ENCODE measurements at places on chromosomes 3 and 15. TPM values are rescaled to one million over a fixed set of nuclear protein-coding genes. Genes with fewer than 3 reads are reported as not detected.

GRCh38 chr3:18113417-18113816 lies 311.7 kb downstream of the SATB1 start:
- no peak for DNase-seq

DNA sequence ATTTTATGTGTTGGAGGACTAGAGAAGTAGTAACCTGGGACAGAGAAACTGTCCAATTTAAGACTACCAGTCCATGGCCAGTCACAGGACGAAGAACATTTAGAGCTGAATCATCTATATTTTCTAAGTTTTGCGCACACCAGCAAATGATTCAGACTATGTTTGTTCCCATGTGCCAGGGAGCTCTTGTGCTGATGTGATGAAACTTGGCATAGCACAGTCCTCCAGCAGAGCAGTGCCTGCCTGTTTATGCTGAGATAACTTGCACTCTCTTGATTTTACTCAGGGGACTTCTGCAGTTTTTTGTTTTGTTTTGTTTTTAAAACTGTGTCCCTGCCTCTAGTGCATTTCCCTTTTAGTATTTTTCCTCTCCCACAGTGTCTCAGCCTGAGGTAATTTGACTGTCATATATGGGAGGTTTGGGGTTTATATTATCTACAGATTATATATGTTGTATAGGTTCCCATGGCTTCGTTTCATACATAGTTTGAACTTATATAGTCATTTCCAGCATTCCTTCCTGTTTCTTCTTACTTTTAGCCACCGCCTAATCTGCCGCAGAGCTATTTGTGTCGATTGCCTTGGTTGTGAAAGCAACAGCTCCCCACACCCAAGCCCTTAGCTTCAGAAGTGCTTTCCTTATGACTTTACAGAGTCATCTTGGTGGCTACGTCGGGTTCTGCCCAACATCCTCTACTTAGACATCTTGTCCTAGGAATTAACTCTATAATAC lies 45.5 kb downstream of the PPM1L start:
- peak; percentile 16 for DNase-seq

GRCh38 chr3:140091143-140091542 lies 156.2 kb downstream of the CLSTN2 start:
- peak; percentile 27 for DNase-seq

DNA sequence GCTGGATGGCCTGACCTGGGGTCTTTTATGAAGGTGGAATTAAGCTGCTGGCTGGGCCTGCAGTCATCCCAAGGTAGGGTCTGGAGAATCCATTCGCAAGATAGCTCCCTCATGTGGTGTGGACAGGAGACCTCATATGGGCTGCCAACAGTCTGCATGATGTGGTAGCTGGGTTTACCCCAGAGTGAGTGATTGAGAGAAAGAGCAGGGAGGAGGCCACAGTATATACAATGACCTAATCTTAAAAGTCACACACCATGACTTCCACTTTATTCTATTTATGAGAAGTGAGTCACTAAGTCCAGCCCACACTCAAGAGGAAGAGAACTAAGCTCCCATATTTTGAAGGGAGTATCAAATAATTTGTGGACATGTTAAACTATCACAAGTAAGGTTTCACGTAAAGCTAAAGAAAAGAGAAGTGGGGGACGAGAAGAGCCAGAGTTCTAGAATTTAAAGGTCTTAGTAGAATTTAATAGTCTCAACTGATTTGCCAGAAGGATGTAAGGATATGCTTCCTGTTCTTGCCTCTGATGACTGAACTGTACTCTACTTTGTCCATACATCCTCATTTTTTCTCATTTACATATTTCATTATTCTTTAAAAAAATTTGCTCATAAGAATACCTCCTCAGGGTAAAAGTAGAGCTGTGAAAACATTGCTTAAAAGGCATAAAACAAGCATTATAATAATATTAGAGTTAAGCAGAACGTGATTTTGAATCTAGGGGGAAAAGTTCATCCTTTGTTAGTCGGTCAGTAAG lies 184.4 kb downstream of the PEX5L start:
- no peak for DNase-seq

GRCh38 chr3:149519912-149520311 lies 45.4 kb downstream of the TM4SF4 start:
- no peak for DNase-seq

GRCh38 chr3:146159037-146159436 lies 1.9 kb downstream of the PLOD2 start:
- DNase-seq, result no peak

GRCh38 chr15:27582726-27583410 lies 516.2 kb downstream of the OCA2 start:
- DNase-seq, result no peak

- DNase-seq, result no peak
These were observed 324.9 kb upstream of the SUCLG2 start for GRCh38 chr3:67979342-67979741.

GRCh38 chr15:42691308-42691707 lies 45.6 kb downstream of the CDAN1 start:
- DNase-seq, result no peak

GRCh38 chr3:131729643-131730017 lies 226.9 kb upstream of the MRPL3 start:
- DNase-seq, result no peak

- no peak for DNase-seq
These were observed 4.2 kb downstream of the CCDC71 start for GRCh38 chr3:49161808-49162530.

DNA sequence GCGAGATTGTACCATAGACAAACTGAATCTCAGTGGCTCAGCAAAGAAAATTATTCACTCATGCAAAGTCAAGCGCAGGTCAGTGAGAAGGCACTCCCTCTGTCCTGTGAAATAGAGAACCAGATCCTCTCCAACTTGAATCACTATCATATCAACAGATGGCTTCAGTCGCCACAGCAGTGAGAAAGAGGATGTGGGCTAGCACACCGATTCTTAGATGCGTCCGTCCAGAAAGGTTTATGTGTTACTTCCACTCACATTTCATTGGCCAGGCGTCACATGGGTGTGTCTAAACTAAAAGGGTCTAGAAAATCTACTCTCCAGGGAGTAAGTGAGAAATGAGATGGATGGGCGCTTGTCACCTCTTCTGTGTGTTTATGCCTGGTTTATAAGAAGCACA lies 141.6 kb upstream of the KBTBD8 start:
- DNase-seq, result no peak

DNA sequence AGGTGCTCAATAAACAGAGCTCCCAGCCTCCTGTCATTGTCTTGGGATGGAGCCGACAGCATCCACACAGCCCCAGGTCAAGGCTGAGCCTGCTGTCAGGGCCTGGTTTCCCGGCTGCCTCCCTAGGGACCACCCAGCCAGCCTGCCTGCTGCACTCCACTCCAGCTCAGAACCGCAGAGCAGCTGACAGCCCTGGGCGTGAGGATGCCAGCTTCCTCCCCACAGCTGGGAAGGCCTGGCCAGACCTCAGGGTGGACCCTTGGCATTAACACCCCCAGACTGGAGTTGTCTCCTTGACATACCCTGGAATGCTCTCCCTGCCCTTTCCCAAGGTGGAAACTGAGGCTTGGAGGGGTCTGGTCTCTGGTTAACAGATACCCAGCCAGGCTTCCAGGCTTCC lies 112.0 kb downstream of the WNT7A start:
- peak; percentile 67 for DNase-seq

DNA sequence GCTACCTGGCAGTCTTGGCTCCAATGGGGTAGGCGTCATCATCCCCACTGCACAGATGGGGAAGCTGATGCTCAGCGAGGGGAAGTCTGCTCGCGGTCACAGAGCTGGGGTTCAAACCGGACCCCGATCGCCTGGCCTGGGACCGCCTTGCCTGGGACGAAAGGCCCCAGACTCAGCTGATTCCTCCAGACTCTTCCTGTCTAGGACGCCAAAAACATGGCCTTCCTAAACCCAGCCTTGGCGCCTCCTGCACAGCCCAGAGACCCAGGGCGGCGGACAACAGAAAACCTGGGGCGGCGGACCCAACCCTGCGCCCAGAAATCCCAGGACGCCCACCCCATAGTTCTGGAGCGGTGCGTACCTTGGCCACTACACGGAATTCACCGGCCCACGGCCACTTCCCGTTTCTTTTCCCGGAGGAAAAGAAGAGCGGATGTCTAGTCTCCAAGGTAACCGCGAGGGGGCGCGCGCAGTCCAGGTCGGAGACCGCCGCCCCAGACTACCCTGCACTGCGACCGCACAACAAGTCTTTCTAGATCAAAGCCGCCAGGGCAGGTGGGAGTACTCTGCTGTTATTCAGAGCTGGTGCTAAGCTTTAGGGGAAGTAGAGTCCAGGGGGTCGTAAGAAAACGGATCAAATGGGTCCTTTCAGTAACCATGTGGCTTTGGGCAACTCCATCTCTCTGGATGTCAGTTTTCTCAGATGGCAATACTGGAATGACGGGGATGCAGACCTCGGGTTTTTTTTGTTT lies 4.9 kb upstream of the IL17RD start:
- peak; percentile 87 for DNase-seq

GRCh38 chr3:61780455-61781228 lies 219.3 kb downstream of the PTPRG start:
- no peak for DNase-seq

DNA sequence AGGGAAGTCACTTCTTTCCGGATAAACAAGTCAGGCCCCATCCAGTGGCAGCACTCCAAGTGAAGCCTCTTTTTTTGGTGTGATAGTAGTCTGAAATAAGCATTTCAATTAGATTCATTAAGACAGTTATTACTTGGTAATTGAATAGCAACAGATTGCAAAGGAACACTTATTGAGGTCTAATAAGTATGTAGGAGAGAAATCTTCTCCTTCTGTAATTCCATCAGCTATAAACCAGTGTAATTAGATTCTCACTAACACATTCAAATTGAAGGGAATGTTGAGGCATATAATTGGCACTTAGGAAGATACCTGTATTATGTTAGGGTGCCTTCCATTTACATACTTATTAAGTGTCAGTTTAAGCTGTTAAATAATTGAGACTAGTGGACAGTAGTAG lies 73.9 kb downstream of the SEMA6D start:
- DNase-seq, result no peak

- DNase-seq, result no peak
These were observed 37.5 kb downstream of the VGLL4 start for GRCh38 chr3:11606090-11606784.

DNA sequence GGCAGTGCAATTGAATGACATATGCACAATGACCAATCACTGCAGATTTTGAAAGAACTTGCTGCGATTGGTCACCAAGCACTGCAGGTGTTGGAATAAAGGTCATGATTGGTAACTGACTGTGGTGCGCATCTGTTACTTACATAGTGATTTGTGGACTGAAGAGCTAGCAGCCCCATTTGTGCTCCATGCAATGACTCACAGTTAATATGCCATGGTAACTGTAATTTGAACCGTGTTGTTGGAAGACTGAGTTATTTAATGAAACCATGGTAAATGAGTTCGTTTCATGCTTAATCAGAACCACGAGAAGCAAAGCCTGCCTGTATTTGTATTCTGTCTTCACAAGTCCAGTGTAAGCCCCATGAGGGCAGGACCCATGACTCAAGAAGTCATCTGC lies 220.5 kb downstream of the TJP1 start:
- DNase-seq, result no peak

DNA sequence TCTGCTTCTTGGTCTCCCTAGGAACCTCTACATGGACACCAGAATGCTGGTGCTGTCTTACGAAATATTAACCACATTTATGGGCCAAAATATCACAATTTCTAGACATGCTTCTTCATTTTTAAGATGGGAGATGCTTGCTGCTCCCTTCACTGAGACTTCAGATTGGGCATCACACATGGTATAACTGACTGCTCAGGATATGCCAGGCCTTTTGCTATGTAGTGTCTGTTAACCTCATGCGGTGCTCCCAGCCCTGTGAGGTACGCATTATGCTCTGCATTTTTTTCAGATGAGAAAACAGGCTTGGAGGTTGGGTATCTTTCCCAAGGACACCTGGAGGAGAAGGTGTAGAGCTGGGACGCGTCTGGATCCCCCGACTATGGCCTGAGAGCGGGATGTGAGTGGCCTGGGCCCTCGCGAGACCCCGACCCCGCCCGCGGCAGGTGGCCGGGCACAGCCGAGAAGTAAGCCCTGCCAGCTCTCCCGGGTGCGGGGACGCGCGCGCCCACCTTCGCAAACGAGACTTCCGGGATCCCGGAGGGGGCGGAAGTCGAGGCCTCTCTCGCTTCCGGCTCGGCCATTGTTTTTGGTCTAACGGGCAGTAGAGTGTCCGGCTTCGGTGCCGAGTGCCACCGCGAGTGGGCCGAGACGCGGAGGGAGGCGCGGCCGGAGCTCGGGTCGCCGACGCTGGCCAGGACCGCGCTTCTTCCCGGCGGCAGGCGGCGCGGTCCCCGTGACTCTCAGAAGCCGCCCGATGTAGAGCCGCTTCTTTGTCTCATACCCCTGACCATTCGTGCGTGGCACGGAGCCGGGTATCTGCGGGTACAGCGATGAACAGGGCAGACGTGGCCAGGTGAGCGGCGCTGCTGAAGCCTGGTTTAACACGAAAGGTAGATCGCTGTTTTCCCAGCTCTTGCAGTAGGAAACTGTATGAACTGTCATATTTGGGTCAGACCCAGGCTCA lies at the start of gene ZKSCAN7:
TSS of gene ZKSCAN7 (plus strand) at position 568 of the 967 bp plus-strand sequence. CDS start 1,855 bp downstream, outside the sequence.
- DNase-seq, result peak; percentile 81

GRCh38 chr3:138465451-138465850 lies 31.0 kb downstream of the ESYT3 start:
- no peak for DNase-seq

DNA sequence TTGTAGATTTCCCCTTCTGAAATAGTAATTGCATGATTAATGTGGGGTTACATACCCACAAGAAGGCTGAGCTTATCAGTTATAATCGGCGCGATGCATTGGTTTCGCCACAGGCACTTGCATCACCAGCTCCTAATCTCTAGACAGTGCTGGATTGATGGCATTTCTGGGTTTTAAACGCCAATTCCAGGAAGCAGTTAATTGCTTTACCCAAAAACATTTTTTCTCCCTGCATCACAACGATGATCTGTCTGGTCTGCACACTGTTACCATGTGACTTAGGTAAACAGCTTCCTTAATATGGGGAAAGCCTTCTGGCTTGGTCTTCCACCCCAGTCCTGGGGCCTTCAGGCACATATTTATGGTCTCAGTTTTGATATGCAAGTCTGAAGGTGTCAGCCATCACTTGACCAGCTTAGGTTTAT lies 70.0 kb upstream of the HEG1 start:
- no peak for DNase-seq

DNA sequence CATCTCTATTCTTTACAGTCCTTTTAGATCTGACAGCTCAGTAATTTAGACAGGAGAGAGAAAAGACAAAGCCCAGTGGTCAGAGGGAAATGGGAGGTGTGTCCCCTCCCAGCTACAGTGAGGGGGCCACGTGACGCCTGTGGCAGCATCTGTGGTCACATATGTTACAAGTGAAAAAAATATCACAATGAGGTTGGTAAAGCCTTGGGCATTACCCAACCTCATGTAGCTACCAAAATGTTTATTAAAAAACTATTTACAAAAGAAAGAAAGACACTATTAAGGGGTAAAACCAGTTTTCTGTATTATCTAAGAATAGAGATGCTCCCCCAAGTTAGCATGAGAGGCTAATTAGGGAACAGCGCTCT lies 42.9 kb upstream of the PLCL2 start:
- DNase-seq, result no peak

PRRT3 gene
- total RNA-seq, result 1.4 TPM

CXCR6 gene
- total RNA-seq, result 0.41 TPM

ERC2 gene
- 3.4 TPM for total RNA-seq

IGDCC3 gene
- total RNA-seq, result 1.7 TPM

CYP11A1 gene
- total RNA-seq, result 0.21 TPM

CFAP44 gene
- total RNA-seq, result 8.8 TPM

UBA7 gene
- total RNA-seq, result 17.4 TPM
